ENCODE measurements at places on chromosomes 6 and 20.
A peak's percentile ranks its signal among the peaks of the same experiment; 100 is the strongest.

GRCh38 chr6:17385660-17386059, 7.7 kb upstream of the CAP2 start:
- no peak for DNase-seq

DNA sequence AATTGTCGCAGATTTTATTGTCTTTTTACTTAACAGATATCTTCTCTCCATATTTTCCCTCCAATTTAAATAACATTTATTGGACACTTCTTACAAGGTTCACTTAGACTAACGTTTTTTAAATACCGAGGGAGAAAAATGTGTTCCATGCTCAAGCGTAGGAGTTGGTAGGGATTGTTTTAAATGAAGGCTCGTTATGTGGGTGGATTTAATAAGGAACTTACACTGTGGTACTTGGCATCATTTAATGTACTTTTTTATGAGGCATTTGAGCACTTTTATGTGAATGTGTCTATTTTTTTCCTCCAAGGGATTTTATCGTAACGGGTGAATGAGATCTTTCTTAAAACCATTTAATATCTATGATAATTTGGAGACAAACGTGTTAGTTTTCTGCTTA, 125.0 kb upstream of the MTHFD1L start:
- no peak for DNase-seq

GRCh38 chr20:43855803-43856202, 58.8 kb upstream of the TOX2 start:
- DNase-seq: no peak

- DNase-seq: no peak
Observed at GRCh38 chr6:157283330-157283898, 39.9 kb downstream of the TMEM242 start.

DNA sequence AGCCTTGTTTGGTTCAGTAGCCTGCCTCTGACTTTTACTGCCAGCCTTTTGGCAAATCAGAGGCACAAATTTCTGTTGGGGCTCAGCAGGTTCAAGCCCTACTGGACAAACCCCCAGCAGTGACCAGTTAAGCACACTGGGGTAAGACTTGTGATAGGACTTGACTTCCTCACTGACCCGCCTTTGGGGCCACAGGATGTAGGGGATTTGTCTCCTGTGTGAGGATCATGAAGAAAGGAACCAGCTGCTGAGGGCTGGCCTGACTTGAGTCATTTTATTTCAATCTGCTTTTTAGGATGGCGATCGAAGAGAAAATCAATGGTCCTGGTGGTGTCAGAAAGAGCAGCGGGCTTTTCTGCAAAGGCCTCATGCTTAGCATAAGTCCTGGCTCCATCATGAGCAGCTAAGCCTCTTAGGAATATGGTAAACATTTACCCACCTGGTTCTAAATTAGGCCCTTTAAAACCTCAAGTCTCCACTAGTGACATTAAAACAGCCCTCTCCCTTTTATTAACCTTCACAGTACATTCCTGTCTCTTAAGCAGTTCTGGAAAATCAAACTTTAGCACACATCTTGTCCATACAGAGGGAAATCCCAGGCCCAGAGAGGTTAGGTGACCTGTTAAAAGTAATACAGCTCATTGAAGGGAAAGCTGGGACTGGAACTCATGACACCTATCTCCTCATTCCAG, 16.6 kb downstream of the CHMP4B start:
- no peak for DNase-seq

DNA sequence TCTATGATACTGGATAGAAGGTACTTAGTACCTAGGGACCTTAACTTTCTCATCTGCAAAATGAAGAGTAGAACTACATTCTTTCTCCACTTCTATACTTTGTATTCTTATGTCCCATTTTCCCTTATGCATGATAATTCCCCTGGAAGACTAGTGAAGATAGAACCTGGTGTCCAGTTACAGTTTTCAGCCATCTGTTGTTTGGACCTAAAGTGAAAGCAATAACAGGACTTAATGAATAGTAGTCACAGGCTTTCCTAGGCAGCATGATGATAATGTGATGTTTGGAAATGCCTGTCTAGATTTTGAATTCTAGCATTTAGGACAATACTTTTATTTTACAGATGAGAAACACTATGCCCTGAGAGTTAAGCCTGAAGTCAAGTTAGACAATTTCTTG, 153.8 kb downstream of the RIMS1 start:
- no peak for DNase-seq

GRCh38 chr6:29723666-29724588, 693 bp downstream of the HLA-F start:
- peak; percentile 71 for DNase-seq

DNA sequence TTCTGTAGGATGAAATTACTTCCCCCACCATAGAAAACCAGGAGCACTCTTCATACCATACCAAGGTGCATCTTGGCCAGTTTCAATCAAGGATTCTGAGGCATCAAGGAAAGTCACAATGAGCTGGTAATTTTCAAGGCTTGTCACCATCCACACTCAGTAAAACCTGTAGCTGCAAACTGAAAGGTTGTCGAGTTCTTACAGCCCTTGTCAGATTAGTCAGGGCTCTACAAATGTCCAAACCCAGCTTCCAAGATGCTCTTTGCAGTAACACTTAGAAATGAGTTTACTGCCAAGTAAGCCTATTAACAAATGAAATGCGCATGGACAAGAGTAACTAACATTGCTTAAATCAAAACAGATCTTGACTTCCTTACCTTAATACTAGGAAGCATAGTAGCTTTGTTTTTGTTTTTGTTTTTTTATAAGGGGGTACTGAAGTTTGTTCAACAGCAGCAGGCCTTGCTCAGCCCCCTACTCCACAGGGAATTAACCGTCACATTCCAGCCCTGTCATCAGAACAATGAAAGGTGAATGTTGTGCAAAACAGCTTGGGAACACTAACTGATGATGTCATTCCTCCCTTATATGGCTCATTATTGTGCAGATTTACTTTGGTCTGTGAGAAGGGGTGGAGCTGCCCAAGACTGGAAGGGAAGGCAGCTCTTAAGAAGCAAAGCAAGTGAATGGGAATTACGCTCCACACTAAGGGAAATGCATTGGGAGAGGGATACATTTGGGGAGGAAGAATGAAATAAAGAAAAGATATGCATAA, 49.9 kb upstream of the TMEM30A start:
- DNase-seq: no peak

DNA sequence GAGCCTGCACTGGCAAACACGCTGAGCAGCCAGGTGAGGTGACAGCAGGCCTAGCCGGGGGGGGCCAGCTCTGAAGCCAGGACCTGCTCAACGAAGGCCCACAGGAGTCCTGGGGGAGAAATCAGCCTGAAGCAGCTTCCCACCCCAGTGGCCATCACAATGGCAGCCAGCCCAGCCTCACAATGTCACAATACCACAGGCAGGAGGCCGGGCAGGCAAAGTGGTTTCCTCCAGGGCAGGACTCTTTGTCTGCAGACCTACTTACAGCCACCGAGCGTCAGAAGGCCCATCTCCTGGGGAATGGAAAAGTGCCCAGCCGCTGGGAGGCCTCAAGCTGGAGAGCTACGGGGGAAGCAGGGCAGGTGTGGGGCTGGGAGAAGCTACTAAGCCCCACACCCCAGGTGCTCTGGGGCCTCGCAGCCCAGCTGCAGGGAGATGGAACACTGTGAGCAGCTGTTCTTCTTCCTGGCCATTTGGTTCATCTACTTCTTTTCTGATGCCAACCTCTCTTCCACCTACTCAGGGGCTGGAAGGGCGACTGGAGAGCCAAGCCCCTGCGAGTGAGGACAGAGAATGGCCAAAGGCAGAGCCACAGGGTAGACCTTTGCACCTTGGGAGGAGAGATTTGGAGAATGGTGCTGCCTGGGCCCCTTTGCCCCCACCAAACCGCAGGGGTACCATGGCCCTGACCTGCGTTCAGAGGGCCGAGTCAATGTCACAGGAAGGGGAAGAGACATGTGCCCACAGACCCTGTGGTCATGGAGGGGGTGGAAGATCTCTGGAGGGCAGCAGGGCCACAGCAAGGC, 22.3 kb upstream of the AVP start:
- no peak for DNase-seq

DNA sequence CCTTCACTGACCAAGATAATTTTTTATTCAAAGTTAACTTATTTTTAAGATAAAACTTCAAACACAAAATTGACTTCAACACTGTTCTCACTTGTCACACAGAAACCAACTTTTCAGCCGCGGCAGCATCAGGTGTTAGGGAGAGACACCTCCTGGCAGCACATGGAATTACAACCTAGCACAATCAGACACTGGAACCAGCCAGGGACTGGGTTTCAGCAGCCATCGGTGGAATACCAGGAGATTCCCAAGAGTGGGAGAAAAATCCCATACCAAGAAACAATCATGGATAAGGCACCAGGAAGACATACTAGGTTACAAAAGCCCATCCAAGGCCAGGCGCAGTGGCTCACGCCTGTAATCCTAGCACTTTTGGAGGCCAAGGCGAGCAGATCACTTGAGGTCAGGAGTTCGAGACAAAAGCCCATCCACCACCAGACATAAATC, 70.0 kb downstream of the SNX5 start:
- peak; percentile 63 for DNase-seq

DNA sequence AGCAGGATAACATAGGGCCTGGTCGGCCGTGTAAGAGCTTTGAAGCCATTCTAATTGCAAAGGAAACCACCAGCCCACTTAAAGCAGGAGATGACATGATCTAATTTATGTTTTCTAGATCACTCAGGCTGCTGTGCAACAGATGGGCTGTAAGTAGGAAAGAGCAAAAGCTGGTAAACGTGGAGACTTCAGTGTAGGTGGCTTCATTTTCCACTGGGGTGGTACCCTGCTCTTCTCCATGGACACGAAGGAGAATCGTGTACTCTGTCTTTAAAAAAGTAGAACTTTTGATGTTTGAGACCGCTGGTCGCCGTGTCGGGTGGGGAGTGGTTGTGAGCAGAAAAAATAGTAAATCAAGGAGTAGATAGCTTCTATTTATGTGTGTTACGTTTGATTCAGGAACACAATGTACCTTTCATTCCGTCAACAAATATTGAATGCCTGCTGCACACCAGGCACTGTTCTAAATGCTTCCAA, 6.4 kb downstream of the CASS4 start:
- DNase-seq: no peak

DNA sequence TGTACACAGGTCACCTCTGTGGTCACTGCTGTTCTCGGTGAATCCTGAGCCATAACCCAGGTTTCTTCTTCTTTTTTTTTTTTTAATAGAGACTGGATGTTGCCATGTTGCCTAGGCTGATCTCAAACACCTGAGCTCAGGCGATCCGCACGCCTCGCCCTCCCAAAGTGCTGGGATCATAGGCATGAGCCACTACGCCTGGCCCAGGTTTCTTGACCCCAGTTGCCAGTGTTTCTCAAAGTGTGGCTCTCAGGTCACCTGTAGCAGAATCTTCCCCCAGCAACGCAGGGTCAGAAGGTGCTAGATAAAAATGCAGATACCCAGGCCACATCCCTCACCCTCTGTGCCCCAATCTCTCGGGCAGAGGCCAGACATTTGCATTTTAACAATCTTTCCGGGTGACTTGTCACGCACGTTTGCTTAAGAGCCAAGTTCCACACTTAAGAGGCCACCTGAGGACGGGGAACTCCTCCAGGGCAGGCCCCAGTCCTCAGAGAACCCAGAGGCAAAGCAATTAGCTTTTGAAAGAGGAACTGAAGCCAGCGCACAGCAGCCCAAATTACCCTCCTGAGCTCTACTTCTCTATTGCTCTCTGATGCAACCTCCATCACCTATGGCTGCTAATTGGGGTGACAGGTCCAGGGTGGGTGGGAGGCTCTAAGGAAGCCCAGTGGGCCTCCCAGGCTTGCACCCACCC, 81.8 kb downstream of the NFATC2 start:
- no peak for DNase-seq

GRCh38 chr6:134168590-134169208, 116.3 kb upstream of the SLC2A12 start:
- no peak for DNase-seq

DNA sequence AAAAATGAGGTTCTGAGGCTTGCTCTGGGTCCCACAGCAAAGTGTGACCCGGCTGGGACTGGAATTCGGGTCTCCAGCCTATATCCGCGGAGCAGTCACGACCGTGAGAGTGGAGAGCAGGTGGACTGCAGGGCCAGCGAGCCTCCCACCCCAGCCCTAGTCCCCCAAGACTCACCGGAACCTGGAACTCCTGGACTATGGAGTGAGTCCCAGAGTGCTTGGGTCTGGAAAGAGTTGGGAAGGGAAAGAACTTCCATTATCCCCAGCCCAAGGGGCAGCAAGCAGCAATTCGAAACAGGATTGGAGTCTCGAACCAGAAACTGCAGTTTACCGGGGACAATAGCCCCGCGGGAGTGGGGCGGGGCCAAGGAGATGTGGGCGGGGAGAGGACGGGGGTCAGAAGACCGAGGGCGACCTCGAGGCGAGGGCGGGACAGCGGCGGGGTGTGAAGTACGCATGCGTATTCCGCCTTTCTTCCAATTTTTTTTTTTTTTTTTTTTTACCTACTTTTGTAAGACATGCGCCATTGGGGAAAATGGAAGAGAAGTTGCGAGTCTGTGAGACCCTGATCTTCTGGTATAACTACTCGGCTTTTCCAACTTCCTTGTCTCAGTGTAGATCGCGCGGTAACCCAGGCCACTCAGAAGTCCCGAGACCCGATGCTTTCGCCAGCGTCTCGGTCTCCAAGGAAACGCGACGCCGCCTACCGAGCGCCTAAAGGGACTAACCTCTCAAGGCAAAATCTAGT, at the start of gene C20orf96:
C20orf96 (minus strand) TSS at position 667 of the 748 bp plus-strand sequence; CDS start at position 527, 140 bp downstream.
- peak; percentile 84 for DNase-seq

DNA sequence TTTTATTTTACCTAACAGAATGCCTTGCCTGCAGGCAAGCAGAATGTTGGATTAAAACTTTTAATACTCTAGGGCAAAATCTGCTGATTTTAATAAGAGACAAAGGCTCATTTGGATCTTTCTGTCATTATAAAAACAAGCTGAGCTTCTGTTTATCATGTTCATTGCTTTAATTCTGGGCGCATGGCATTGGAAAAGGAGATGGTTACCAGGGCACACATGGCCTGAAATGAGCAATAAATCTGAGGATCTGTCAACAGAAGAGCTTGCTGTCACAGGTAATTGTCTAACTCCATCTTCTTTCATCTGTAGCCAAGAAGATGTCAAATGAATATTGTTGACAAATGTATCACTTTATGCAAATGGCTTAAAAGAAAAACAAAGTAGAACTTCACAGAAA, 439.6 kb downstream of the DOK5 start:
- no peak for DNase-seq

DNA sequence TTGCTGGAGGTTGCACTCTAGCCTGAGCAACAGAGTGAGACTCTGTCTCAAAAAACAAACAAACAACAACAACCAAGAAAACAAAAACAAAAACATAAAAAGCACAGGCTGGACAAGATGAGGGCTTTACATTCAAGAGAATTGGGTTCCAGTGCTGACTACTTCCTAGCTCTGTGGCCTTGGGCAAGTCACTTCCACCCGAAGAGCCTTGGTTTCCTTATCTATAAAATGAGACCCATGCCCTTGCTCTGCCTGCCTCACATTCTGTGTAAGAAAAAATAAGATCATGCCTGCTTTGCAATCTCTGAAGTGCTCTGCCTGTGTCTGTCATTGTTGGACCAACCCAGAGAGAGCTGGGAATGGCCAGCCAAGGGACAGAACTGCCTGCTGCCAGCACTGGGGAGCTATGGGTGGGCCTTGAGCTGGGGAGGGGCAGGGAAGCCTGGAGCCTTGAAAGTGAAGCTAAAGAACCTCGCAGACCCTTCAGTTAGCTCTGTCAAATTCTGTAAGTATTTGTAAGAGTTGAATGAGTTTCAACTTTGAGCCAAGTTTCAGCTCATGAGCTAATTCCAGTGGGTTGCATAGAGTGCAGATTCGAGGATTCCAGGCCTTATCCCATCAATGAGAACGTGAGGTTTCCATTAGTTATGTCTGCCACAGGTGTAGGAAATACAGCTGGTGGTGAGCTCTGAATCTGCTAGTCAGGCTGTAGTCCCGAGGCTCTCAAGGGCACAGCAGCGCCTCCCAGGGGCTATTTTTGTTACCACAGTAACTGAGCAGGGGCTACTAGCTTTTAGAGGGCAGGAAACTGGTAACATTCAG, 93.2 kb downstream of the DLGAP4 start:
- peak; percentile 11 for DNase-seq
